ENCODE measurements at places on chromosomes 7 and 10.

GRCh38 chr7:67453580-67454380 lies 457.1 kb downstream of the TYW1 start:
- DNase-seq = no peak

GRCh38 chr7:84422790-84423189 lies 228.2 kb upstream of the SEMA3A start:
- no peak for DNase-seq

DNA sequence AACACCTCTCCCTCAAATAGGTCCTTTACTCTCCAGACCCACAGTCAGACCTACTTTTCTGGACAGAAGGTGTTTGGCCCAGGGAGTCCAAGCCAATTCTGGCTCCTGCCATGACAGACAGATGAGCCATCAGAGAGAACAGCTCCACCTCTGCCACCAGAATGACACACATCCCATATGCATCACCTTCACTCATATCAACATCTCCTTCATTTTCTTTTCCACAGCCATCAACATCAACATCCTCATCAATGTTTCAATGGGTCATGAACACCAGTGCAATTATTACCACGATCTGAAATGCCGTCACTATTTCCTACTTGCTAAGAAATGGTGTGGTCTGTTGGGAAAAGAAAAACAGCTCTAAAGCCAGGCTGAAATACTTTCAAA lies 67.9 kb downstream of the CCDC71L start:
- no peak for DNase-seq

- DNase-seq = no peak
These were observed 19.0 kb upstream of the CYP3A43 start for GRCh38 chr7:99808766-99809165.

- DNase-seq = no peak
These were observed 55.3 kb downstream of the ADCYAP1R1 start for GRCh38 chr7:31107106-31108090.

DNA sequence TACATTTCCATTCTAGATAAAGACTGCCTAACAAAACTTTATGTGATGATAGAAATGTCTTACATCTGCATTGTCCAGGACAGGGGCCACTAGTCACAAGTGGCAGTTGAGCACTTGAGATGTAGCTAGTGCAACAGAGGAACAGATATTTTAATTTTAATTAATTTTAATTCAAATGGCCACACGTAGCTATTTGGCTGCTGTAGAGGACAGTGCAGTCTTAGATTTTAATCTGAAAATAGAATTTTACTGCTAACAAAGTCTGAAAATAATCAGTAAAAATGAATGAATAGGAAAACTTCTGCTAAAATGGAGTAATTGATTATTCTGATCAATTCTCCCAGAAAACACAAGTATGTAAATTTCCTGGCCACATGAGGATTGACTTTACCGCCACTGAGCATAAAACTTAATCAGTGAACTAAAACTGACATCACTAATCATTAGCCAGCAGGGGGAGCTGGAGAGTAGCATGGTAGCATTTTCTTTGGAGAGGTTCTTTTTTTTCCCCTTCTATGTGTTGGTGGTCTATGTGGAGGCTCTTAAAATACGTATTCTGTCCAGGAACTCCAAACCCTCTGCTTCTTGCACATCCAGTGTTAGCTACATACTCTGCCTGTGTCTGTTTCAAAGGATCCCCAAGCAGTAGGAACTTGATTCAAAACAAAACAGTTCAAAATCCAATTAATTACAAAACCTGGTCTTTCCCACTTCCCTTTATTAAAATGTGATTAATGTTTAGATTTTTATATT lies 52.1 kb downstream of the TSPAN12 start:
- DNase-seq = peak; percentile 59

- no peak for DNase-seq
These were observed 117.8 kb downstream of the DYNC2I1 start for GRCh38 chr7:158973941-158974785.

DNA sequence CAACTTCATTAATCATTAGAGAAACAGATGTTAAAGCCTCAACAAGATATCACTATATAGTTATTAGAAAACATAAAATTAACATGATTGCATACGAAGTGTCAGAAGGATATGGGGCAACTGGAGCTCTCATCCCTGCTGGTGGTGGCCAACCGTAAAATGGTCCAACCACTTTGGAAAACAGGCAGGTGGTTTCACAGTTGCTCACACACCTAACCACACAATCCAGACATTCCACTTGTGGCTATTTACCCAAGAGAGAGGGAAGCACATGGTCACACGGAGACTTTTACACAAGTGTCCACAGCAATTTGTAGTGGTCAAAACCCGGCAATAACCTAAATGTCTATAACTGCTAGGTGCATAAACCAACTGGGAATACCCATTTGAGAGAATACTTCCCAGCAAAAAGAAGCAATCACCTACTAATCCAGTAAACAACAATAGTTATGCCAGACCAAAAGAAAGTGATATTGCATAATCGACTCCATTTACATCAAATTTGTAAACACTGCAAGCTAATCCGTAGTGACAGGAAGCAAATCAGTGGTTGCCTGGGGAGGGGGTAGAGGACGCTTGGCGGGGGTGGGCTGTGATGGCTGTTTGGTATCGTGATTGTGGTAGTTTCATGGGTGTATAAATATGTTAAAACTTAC lies 91.8 kb downstream of the LARP4B start:
- DNase-seq = peak; percentile 13

DNA sequence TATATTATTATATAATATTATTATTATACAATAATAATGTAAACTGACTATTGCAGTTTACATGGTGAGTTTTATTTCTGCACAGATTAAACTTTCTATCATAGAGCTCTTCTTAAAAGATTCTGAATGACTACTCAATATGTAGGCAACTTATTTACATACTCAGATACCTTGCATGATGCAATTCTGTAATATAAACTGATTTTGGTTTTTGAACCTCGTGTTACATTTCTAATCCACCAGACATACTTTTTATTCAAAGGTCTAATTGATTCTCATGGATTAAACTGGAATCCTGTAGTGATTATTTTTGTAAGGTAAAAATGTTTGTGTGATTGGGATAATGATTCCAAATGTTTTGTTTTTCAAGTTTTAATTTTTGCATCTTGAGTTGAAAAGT lies 19.9 kb downstream of the SLC26A4 start:
- DNase-seq = no peak

DNA sequence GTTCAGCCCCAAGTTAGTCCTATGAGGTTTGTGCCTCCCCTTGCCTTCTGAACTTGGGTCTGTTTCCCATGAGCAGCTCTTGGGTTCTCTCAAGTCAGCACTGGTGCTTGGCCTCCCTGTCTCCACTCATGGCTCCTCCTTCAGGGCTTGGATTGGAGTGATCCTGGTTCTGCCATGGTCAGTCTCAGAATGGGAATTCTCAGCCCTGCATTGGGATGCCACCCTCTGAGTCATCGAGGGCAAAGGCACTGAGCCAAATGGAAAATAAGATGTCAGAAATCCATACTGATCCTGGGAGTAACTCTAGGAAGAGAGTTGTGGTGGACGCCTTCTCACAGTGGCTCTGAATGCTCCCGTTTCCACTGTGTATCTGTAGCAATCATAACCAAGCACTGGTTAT lies 233.4 kb upstream of the HABP2 start:
- no peak for DNase-seq

GRCh38 chr7:38195804-38196595 lies 18.0 kb downstream of the STARD3NL start:
- peak; percentile 52 for DNase-seq

GRCh38 chr10:95266674-95267095 lies 24.1 kb downstream of the PDLIM1 start:
- peak; percentile 90 for DNase-seq

DNA sequence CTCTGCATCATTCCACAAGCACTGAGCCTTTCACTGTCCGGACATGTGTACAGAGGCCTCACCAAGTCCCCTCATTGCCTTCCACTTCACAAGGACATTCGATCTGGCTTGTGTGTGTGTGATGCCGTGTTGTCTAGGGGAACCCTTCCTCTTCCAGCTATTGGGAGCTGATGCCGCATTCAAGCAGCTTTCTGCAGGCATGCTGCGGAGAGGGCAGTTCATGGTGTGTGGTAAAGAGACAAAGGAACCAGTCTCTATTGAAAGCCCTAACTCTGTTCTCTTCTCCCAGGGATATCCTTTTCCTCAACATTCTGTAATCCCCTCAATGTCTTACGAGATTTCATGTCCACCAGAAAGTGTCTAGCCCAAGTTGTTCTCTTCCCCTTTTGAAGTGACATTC lies 141.6 kb downstream of the ALOX5 start:
- DNase-seq = no peak

DNA sequence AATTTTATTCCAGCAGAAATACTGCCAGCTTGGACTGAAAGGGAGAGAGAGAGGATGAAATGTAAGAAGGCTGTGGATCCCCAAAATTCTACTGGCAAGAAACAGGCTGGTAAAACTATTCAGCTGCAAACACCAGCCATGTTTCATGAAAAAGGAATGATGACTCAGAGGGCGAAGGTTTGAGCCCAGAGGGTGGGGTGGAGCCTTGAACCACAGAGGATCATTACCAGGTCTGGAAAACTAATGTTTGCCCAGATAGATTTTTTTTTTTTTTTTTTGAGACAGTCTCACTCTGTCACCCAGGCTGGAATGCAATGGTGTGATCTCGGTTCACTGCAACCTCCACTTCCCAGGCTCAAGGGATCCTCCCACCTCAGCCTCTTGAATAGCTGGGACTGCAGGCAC lies 41.7 kb upstream of the NRF1 start:
- peak; percentile 88 for DNase-seq

All from astrocyte of the spinal cord (primary cell).